ENCODE measurements at places on chromosomes 1 and 21. TPM values are rescaled to one million over a fixed set of nuclear protein-coding genes. Genes with fewer than 3 reads are reported as not detected.

Gene DNASE2B
- not detected for total RNA-seq

Gene PHACTR4
- 33.2 TPM for total RNA-seq

Gene CXADR
- total RNA-seq = 1.3 TPM

Gene C21orf58
- 0.88 TPM for total RNA-seq

Gene PCSK9
- total RNA-seq = not detected

Gene PLEKHA6
- total RNA-seq = 13.6 TPM

Gene ZMYND12
- total RNA-seq = 5.7 TPM

Gene SERTAD4
- total RNA-seq = 8.8 TPM

Gene CYP4A11
- total RNA-seq = not detected

Gene MECR
- 7.4 TPM for total RNA-seq

Gene PMF1
- total RNA-seq = 45.6 TPM

Gene TSPAN2
- 71.2 TPM for total RNA-seq

Measured in uterus (tissue), 4 donors.